ENCODE measurements at places on chromosomes 5 and 9. TPM values are rescaled to one million over a fixed set of nuclear protein-coding genes. Genes with fewer than 3 reads are reported as not detected.
A peak's percentile ranks its signal among the peaks of the same experiment; 100 is the strongest.

DNA sequence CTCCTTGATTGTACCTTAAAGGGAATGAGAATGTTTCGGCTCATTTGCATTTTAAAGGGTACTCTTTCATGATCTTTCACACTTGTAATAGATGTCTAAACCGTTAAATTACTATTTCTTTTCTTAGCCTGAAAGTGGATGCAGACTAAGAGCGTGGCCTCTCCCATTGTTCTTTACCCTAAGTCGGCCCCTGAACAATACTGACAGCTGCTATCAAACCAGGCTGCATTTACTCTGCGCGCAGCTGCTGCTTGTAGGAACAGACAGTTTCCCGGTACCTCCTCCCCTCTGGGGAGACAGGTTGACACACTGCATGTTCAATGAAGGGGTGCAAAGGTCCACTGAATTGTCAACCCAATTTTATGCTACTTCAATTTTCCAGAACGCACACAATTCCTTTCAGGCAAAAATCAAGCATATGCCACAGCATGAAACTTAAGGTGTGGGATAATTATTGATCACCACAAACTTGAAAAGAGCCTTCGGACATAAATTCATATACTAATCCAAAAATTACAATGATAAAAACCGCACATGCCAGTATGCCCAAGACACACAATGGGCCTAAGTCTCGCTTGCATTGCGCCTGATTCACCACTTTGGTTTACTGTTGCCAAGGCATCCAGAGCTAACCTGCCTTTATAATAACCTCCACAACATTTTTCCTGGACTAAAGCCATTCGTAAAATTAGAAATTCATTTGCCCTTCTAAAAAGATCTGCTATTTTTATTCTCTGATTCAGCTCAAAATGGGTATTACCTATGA, 39.7 kb downstream of the TLE1 start:
- no peak for DNase-seq

Gene CCL21
- not detected for total RNA-seq

- DNase-seq, result peak; percentile 38
Observed at GRCh38 chr5:18305288-18305924, 671.1 kb downstream of the TAF11L14 start.

Gene BNC2
- 1.6 TPM for total RNA-seq

DNA sequence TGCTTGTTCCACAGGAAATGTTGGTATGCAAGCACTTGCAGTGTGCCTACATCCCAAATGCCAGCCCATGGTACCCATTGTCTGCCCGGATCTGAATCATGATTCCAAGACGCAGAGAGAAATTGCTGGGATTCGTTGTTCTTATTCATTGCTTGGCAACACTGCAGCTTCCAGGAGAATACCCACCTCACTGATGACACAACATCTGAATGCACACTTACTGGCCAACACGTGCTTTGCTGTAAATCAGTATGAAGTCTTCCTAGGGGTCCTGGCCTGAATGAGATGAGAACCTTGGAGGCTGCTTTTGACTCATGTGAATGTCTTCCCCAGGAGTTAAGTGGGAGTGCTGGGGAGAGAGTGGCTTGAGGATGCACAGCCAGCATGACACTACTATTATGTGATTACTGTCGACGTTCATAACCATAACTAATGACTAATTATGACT, 11.6 kb downstream of the SRD5A1 start:
- DNase-seq, result no peak

DNA sequence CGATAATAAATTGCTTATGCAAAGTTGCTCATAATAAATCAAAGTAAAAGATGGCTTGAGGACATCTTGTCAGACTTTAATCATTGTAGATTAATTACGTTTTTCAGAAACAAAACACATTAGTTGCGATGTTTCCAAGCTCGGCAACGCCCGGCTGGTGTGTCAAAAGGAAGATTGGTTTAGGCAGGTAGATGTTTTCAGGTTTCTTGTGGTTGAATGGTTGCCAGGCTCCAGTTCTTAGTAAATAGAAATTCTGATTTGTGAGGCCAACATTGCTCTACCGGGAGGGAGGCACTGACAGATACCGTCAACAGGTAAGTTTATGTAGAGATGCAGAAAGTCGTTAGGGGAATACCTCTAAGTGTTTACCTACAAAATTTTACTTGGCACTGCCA, 280.3 kb downstream of the NPR3 start:
- no peak for DNase-seq

DNA sequence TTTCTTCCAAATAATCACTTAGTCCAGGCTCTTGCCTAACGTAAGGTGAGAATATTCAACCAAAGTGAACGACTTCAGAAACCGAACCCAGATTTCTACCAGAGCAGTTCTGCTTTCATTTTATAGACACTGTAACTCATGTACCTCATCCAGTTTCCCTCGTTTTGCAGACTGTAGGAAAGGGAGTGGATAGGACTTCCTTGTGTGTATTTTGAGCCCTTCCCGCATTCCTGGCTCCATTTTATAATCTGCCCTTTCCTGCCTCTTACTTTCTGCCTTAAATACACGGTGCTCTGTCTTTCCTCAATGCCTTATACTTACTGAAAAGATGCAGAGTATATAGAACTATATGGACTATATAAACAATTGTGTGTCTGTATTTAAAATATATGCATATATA, 20.8 kb downstream of the MINAR2 start:
- DNase-seq, result no peak

Data from frontal cortex (tissue), 4 donors.